ENCODE measurements at places on chromosomes 7 and 10. TPM values are rescaled to one million over a fixed set of nuclear protein-coding genes. Genes with fewer than 3 reads are reported as not detected.

SH3PXD2A gene
- 10.3 TPM for total RNA-seq

WASL gene
- 10.8 TPM for total RNA-seq

WASHC2A gene
- 19.7 TPM for total RNA-seq

PTTG1IP2 gene
- not detected for total RNA-seq

AGAP9 gene
- total RNA-seq, result 2.0 TPM

CALHM3 gene
- not detected for total RNA-seq

All from bronchus fibroblast of lung (primary cell).